ENCODE measurements at places on chromosomes 13 and 19.

DNA sequence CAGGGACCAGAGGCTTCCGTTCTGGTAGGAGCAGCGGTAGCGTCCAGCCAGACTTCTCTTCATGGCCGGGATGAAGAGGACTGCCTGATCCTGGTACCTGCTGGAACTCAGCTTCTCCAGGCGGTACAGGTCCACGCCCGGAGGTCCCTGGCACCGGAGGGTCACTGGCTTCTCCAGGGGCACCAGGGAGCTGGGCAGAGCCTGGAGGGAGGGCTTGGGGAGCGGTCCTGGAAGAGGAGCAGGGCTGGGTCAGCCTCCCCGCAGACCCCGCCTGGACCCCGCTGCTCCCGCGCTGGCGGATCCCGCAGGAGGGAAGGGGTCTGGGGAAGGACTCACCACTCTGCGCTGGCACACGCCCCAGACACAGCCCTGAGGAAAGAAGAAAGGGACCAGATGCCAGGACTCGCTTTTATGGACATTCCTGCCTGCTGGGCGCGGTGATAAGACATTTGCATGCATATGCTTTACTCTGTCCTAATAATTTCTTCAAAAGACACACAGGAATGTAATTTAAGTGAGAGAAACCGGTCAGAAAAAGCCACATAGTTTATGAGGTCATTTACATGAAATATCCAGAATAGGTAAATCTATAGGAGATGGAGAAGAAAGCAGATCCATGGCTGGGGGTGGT is 5.8 kb downstream of the GP6 start:
- no peak for DNase-seq

DNA sequence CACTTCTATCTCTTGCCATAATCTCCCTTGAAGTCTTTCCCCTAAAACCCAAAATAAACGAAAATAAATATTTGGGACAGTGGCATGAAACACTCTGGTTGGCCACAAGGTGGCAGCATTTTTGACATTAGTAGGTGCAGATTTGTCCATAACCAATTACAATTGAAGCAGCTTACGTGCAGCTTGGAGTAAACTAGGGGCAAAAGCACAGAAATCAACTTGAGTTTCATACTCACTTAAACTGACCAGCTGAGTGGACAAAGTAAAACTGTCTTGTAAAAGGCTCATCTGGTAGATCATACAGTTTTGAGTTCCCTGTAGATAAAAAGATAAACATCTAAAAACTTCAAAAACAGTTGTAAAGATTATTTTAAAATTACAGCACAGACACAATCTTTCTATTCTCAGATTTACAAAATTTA is 18.8 kb downstream of the PDCD5 start:
- DNase-seq = no peak

DNA sequence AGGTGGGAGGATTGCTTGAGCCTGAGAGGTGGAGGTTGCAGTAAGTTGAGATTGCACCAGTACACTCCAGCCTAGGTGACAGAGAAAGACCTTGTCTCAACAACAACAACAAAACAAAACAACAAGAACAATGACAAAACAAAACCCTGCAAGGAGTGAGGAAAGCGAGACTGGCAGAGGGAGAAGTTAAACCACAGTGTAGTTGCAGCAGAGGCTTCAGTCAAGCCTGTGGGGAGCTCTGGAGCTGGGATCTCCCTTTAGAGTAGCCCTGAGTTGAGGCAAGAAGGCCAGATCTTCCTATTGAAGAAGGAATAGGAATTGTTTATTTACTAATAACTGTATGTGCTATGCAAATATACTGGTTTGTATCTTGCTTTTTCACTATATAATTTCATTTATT is 25.3 kb upstream of the RNASEH2B start:
- DNase-seq = no peak

GRCh38 chr13:94595001-94595949 is 677 bp downstream of the TGDS start:
- DNase-seq = no peak

DNA sequence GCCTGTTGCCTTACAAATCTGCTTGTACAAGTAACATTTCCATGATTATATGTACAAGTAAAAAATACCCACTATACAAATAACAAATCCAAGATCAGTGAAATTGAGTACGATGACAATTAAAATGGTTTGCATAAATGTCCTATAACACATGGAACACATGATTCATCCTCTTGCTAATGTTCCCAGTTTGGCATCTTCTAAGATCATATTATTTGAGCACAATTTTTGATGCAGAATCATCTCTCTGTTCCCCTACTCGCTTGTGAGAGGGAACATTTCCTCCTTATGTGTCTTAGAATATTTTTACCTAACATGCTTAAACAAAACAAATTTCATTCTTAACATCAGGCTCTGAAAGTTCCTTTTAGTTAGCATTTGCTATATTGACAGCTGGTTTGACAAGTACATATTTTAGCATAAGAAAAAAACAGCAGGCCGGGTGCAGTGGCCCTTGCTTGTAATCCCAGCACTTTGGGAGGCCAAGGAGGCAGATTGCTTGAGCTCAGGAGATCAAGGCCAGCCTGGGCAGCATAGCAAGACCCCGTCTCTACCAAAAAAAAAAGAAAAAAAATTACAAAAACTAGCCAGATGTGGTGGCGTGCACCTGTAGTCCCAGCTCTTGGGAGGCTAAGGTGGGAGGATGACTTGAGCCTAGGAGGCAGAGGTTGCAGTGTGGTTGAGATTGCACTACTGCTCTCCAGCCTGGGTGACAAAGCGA is 14.2 kb downstream of the ZNF331 start:
- no peak for DNase-seq

GRCh38 chr19:13356686-13357280 is 149.5 kb downstream of the CACNA1A start:
- no peak for DNase-seq

DNA sequence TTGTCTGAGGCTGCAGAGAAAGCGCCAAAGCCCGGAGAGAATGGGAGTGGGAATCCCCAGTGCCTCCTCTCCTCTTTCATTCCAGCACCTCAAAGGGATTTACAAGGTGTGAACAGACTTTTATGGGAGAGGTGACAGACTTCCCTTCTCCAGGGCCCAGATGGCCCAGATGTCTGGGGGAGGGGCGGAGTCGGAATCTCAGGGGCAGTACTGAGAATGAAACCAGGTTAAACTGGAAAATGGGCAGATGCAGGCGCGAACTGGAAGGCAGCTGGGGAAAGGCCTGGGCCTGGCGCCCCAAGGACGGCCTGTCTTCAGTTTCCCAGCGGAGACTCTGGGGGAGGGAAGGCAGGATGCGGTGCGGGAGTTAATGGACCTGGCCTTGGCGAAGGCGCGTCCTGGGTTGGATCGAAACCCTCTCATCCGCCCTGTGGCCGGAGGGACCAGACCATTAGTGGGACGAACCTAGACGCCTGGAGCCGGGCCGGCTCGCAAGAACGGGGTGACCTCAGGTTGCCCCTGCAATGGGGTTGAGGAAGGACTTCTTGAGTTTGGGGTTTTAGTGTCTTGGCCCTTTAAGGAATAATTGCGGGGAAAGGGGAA is 592 bp upstream of the TRIP10 start:
- DNase-seq = no peak

DNA sequence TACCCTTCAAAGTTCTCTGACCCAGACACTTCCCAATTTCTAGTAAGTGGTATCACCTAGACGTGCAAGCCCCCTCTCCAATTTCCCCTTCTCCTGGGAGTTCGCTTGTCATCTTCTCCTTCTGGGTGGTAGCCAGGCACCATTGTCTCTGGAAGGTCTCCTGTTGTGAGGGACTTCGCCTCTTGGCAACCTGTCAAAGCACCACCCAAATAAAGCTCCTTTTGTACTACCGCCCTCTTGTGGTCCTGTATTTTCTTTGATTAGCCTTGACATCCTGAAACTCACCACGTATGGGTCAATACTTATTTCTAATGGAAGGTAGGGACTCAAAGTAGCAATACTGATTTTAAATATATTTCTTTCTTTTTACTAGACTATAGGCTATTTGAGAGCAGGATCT is 8.2 kb downstream of the GPC5 start:
- no peak for DNase-seq

- no peak for DNase-seq
These were observed 154.9 kb upstream of the UQCRFS1 start for GRCh38 chr19:29367791-29368222.

- DNase-seq = no peak
These were observed 776 bp upstream of the NCLN start for GRCh38 chr19:3184847-3185460.

GRCh38 chr19:49338691-49339300 is 3.6 kb downstream of the CD37 start:
- DNase-seq = no peak

DNA sequence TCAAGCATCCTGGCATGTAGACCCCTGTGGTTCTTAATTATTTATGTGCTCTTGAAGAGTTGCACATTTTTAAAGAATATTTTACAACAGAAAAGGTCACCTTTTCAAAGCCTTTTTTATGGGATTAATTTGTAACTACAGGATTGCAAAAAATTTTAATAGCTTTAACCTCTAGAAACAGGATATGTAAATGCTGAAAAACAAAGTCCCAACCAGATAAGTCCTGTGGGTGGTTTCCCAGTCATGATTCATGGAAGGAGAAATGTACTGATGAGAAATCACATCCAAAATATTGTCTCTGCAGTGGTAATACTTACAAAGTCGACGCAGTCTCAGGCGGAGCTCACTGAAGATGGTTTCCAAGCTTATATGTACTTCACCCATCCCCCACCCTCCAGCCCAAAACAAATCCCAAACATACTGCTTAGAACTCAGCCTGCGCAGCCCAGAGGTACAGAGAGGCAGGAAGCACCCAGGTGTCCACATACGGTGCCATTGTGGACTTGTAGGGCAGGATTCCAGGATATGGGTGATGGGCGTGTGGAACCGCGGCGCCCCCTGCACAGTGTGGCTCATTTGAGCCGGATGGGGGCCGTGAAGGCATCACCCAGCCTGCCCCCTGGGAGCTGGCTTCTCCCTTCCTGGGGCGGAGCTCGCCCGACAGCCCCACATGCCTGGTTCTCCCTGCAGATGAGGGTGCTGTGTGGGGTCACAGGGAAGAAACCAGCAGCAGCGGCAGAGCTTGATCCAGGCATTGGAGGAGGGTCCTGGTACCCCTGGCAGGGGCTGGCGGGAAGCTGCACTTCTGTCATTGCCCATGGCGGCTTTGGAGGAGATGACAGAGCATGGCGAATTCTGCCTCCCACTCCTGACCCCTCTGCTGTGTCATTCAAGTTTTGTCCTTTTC is 101.2 kb downstream of the ATP11A start:
- no peak for DNase-seq

GRCh38 chr19:11578258-11579142 is 1.1 kb upstream of the ACP5 start:
- no peak for DNase-seq

- DNase-seq = no peak
These were observed 23.7 kb upstream of the MAB21L1 start for GRCh38 chr13:35500144-35500543.

DNA sequence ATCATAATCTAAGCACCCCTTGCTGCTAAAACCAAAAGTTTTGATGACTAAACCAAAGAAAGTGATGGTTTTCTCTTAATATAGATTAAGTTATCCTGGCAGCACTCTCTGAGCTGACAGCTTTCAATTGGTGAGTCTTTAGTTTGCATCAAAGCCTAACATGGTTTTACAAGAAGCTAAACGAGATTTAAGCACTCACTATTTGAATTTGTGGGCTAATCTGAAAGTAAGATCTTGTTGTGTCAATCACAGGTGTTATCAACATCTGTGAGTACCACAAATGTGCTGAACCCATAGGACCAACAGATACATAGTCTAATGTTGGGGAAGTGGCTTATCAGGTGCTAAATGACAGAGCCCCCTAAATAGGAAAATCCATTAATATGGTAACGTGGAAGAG is 223.9 kb downstream of the LHFPL6 start:
- no peak for DNase-seq

DNA sequence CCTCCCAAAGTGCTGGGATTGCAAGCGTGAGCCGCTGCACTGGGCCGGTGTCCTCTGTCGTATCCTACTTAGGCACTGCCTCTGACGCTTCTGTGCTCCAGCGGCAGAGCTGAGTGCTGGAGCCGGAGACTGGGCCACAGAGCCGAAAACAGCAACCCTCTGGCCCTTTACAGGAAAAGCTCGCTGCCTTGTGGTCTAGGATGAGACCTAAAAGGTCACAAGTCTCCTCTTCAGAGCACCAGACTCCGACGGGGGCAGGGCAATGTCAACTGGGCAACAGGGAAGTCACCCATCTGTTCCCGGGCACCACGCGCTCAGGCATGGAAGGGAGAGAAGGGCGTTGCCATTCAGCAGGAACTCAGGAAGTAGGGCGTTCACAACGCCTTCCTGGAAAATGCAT is 91.7 kb downstream of the GADD45B start:
- no peak for DNase-seq

- DNase-seq = no peak
These were observed 1.1 kb downstream of the ARL11 start for GRCh38 chr13:49629196-49629938.

DNA sequence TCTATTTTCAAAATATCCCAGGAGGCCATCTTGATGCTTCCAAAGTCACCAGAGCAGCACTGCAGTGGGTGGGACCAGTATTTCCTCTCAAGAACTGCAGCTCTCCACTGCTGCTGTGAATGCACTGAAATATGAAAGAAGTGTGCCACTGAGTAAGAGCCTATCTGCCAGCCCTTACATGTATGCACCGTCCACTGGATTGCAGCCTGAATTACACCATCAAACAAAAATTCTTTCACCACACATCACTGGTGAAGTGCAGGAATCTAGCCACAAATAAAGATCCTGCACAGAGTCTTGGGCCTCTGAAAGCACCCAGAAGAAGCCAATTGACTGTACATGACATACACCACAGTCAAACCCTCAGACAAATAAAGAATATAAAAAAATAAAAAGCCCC is 249.0 kb downstream of the LHFPL6 start:
- no peak for DNase-seq

- DNase-seq = no peak
These were observed 84.3 kb downstream of the NUFIP1 start for GRCh38 chr13:44904967-44905366.

DNA sequence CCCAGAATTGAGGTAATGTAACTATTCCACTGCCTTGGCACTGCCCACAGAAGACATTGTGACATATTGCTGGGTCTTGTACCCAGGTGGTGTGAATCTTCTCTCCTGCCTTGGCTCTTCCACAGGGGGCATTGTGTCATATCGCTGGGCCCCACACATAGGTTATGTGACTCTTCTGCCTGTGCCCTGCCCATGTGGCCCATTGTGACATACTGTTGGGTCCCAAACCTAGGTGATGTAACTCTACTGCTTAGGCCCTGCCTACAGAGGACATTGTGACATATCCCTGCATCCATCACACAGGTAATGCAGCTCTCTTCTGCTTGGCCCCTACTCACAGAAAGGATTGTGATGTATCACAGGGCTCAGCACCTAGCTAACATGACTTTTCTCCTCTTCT is 37.5 kb upstream of the ZNF254 start:
- DNase-seq = no peak

DNA sequence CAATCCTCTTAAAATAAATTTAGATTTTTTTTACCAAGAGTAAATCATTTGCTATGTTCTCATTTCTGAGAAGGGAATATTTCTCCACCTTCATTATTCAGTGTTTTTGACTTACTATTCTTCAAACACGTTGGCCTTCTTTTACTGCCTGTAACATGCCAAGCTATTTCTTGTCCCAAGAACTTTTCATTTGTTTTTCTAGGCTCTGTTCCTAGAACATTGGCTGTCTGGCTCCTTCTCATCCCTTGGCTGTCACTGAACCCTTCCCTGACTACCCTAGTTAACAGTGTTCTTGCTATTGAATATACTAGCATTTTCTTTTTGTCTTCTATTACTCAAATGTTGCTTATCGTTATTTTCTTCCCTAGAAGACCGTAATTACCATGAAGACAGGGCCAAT is 248.1 kb downstream of the ITGBL1 start:
- no peak for DNase-seq
